ENCODE measurements at places on chromosomes 5 and 9.

DNA sequence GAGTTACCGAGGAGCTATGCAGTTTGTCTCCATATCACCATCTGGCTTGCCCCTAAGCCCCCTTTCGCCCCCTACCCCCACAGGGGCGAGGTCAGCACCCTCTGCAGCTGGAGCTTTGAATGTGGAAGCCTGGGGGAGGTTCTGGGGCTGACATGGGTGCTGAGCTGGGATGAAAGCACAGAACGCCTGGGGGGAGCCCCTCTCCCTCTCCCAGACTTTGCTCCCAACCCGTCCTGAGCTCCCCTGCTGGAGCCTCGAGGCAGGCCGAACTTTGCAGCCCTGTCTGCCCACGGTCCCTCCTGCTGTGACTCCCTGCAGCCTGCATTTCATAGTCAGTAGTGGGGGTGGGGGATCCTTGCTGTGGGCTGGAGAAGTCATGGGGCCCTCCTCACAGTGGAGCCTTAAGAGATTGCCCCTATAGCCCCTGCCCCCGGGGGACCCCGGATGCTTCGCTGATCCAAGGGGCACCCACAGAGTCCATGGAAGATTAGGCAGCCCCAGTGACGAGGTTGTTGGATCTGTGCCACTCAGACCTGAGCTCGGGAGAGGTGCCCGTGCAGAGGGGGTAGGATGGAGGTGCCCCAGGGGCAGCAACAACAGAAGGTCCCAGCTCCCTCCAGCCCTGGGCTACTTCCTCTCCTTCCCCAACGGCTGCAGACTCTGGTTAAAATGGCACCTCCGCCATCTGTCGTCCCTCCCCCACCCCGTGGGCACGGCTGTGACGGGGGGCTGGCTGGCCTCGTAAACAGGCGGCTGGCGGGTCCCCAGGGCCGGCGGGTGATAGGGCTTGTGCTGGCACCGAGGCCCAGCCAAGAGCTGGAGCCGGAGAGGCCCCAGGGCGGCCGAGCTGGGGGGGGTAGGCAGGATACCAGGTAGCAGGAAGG is 162.0 kb downstream of the C9orf50 start:
- no peak for DNase-seq

GRCh38 chr5:56406838-56407237 is 173.7 kb upstream of the ANKRD55 start:
- DNase-seq = peak; percentile 21

- no peak for DNase-seq
Observed at GRCh38 chr5:127307868-127308267, 17.3 kb downstream of the MEGF10 start.

DNA sequence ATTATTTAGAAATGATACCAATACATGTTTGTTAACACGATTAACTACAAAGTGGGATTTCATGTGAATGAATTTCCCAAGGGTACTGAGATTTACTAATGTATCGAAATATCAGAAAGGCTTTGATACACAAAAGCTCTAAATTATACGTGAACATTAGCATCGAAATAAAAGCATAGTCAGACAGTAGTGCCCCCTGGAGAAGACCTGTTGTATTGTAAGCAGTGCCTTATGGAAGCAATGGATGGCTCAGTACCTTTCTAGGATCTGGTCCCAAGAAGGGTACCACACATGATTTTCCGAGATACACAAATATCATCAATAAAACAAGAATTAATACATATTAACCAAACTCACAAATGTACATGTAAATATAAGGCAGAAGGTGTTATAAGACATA is 153.8 kb downstream of the CDH12 start:
- DNase-seq = no peak

- peak; percentile 93 for DNase-seq
Observed at GRCh38 chr5:77030097-77031071, at the start of gene AGGF1. Gene AGGF1, plus strand, starts transcription at chr5:77030404. Its CDS starts 363 bp downstream, at chr5:77030767.

DNA sequence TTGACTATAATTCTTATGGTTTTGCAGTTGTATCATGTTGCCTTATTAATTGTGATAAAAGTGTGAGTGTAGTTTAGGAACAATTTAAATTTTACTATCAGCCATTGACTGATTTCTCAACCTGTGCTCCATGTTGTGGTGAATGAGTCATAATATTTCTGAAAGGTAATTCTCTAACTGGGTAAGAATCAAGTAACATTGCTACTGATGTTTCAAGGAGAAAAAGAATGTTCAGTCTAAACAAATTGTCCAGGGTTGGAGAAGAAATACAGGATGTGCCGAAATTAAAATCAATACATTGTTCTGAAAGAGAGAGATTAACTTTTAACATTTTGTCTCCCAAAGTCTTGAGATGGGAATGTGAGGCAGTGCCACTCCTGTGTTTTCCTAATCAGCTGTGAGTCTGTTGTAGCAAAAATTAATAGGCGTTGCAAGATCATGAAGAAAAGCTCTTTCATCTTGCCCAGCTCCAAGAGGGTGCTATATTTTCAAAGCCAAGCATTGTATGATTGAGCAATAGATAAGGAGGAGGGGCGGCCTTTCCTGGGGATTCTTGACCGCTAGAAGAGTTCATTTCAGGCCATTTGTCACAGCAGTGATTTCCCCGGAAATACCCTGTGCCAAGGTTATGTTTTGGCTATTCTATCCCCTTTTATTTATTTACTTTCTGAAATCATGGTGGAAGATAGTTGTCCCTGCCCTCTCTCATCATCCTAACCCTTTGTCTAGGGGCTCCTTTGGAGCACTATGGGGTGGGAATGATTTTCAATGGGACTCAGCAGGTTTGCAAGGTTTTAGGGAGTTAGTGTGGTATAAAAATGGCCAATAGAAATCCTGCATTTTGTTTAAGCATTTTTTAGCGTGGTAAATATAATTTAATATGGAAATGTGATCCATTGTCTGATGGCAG is 151.6 kb downstream of the FOCAD start:
- peak; percentile 21 for DNase-seq

DNA sequence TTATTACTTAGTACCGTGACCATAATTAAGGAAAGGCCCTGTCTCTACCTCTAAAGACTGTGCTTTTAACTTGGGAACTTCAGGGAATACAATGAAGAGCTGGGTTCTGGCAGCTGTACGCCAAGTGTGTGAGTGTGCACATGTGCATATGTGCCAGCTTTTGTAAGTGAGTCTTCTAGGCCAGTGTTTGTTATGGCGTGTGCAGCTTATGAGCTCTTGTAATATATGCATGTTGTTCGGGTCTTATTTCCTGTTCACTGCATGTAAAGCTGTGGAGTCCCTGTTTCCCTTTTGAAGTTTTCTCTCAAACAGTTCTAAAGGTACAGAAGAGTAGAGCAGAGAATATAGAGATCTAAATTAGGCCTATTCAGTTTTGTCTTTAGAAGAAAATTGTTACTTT is 30.5 kb downstream of the TGFBR1 start:
- no peak for DNase-seq

DNA sequence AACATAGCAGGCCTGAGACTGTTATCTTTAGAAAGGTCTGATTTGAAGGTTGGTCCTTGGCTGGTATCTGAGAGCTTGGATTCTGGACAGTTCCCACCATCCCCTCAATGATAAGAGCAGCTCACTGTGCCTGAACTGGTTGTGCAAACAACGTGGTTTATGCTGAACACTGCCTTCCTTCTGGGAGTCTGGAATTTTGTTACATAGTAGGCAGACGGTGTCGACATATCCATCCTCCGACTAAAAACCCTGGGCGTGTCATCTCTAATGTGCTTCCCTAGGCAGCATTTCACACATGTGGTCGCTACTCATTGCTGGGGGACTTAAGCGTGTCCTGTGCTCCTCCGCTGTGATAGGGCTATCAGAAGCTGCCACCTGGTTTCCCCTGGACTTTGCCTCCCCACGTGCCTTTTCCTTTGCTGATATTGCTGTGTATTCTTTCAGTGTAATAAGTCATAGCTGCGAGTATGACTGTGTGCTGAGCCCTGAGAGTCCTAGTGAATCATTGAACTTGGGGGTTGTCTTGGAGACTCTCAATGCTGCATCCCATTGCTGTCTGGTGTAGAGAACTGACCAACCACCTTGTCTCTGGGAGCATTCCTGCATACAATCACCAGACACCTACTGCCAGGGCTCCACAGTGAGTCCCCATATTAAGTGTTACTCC is 119.1 kb upstream of the TBC1D2 start:
- peak; percentile 96 for DNase-seq

- no peak for DNase-seq
Observed at GRCh38 chr9:37198039-37198729, 77.8 kb downstream of the ZCCHC7 start.

DNA sequence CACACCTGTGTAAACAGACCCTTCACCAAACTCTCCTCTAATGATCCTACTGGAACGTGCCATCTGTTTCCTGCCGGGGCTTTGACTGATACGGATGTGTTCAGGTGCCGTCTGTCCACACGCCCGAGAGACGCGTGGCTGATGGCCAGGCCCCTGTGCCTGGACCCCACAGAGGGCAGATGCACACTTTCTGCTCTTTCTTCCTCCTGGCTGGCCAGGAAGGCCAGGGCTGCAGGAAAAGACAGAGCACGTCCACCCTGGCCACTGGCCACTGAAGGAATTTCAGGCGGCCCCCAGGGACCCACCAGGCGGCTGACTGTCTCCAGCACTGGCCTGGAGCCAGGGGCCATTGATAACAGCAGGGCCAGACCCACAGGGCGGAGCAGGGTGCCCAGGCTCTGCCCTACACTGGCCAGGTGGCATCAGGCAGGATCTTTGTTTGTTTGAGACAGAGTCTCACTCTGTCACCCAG is 3.6 kb upstream of the ENG start:
- no peak for DNase-seq

GRCh38 chr9:136225366-136225747 is 20.3 kb downstream of the QSOX2 start:
- DNase-seq = no peak

GRCh38 chr5:119031011-119031886 is 39.6 kb upstream of the DMXL1 start:
- DNase-seq = no peak

GRCh38 chr5:135710045-135710675 is 124.3 kb upstream of the SLC25A48 start:
- no peak for DNase-seq

DNA sequence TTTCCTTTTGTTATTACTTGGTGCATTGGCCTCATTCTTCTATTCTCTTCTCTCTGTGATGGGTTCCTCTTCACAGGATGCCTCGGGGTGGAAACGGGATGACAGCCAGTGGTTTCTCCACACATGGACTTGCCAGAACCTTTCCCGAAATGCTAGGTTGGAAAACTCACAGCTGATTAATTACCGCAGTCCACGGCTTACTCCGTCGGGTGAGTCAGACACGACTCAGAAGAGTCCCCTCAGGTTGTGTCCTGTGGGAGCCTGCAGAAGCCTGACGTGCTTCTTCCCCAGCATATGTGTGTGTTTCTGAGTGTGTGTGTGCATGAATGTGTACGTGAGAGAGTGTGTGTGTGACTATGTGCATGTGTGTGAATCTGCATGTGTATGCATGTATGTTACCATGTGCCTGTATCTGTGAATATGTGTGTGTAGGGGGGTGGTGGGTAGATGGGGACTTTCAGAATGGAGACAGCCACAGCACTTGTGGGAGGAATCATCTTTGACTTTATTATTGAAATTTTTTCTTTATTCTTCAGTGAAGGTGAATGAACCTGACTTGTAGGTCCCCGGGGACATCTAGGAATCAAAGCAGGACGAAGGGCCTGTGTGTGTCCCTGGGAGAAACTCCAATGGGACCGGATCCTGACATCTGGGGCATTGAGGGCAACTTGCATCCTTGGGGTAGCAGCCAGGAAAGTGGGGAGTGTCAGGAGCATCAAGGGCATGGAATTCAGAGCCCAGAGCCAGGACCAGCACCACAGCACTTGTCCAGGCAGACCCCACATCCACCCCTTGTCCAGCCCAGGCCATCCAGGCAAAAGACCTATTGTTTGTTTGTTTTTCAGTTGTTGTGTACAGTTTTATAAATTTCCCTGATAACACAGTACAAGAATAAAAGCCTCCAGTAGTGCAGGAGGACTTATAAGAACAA is 21.9 kb upstream of the MED10 start:
- DNase-seq = peak; percentile 87

DNA sequence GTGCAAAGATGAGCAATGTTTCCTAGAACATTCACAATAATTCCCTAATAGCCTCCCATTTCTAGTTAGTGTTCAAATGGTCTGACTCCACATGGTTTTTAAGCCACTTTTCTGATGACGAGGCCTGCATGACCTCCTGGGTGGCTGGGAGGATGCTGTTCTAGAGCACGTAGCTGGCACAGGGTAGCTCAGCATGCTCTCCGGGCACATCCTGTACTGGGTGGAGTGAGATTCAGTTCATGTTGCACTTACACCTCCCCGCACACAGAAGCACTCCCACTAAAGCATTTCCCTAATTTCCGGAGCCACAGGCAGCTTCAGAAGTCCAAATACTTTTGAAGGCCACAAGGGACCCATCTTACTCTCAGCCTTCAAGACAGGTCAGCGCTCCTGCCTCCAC is 159.8 kb upstream of the LHFPL2 start:
- no peak for DNase-seq

GRCh38 chr5:34604119-34604675 is 51.9 kb upstream of the RAI14 start:
- DNase-seq = no peak

DNA sequence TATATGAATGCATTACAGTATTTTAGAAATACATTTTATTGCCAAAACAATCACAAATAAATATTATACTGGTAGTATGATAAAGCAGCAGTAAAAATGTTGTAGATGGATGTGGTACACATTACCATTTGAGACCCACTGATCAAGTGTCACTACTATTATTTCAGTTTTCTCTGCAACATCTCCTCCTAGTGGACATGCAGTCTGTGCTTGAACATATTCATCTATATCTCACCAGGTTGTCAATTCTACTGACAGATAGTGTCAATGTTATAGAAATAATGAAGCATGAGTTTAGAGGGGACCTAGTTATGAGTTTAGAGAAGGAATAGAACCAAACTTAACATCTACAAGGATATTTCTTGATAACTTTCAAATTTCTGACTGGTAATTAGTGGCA is 39.2 kb upstream of the ELOVL7 start:
- DNase-seq = peak; percentile 25

DNA sequence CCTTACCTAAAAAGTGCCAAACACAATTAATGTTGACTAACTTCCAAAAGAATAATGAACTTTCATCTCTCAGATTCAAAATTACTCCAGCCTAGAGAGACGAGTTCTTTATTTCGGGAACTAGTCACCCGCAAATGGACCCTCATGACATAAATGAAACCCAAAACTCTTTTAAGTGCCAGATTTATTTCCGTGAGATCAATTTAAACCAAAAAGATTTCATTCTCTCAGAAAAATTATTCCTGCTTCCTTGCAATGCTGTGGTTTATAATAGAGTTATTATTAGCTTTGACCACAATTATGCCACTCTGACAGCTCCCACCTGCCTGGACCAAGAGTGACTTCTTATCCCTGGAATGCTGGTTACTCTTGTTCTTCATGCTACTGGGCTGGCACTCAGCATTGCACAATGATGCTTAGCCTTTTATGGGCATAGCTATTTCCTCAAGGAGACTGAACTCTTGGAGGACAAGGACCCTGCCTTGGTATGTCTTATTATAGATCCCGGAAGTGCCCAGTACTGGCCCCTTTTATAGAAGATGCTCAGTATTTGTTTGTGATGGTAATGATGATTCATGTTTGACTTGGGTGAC is 183.5 kb downstream of the SNX18 start:
- DNase-seq = peak; percentile 59

DNA sequence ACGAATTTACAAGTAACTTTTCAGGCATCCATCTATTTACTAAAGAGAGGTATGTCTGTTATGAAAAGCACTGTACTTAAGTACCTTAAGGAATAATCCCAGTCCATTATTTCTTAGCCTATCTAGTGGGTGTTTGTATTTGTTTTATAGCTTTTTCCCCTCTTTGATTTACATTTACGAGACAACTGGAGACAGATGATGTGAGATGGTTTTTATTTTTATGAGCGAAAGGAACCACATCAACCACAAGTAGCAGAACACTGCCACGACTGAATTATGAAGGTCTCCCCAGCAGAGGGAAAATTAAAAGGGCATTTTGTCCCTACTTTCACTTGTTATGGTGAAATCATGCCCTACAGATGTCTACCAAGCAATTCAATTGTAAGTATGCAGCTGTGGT is 357.8 kb downstream of the NFIB start:
- DNase-seq = no peak

All from fibroblast of mammary gland (primary cell).